Heart left ventricle (tissue), 16 donors: ENCODE measurements at places on chromosomes 4 and X. TPM values are rescaled to one million over a fixed set of nuclear protein-coding genes. Genes with fewer than 3 reads are reported as not detected.

- DNase-seq, result no peak
Observed at GRCh38 chrX:109501176-109501575, 19.3 kb upstream of the GUCY2F start.

Gene AKAP17A
- polyA plus RNA-seq, result 20.1 TPM

Gene ARHGEF9
- polyA plus RNA-seq, result 13.0 TPM

DNA sequence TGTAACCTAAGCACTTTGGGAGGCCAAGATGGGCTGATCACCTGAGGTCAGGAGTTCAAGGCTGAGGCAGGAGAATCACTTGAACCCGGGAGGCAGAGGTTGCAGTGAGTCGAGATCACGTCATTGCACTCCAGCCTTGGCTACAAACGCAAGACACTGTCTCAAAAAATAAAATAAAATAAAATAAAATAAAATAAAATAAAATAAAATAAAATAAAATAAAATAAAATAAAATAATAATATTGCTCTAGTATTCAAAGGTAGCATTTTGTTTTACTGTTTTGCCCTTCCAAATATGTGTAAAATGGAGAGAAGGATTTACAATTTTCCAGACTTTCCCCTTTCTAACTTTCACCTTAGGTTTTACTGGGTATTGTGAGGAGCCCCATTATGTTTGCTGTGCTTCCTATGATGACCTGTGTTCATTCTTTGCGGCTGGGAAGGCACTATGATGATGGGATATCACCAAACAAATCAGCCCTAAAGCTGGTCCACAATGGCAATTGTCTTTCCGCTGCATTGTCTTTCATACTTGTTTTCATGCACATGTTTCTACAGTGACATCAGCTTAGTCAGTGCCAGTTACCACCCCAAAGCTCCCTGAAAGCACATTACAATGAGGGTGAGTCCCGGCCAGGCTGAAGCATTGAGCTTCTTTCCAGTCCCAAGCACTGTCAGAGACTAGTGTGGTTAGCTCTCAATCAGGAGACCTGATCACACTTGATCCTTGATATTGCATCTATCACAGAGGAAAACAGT lies 50.8 kb downstream of the DTHD1 start:
- DNase-seq, result no peak

GRCh38 chr4:153274967-153275366 lies 69.5 kb upstream of the MND1 start:
- DNase-seq, result no peak

- DNase-seq, result no peak
Observed at GRCh38 chrX:115533485-115533884, 27.5 kb upstream of the PLS3 start.

Gene NHSL2
- polyA plus RNA-seq, result 1.8 TPM

- DNase-seq, result no peak
Observed at GRCh38 chrX:100745205-100745604, 13.3 kb upstream of the SYTL4 start.

DNA sequence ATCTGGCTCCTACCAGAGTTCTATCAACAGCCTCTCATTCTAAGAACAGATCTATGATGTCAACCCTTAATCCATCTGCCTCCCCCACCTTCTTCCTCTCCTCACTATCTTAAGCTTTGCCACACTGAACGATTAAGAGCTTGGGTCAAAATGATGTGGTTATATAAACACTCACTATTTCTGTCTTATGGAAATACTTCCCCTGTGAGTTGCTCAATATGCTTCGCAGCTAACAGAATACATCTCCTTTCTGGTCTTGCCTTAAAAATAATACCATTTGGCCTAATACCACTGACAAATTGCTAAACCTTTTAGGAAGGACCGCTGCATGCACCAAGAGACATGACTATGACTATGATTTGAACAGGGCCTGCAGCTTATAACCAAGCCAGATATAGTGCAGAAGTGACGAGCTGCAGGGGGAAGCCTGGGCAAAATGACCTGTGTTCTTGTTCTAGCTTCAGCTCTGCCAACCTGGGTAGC lies 130.9 kb downstream of the RNF150 start:
- no peak for DNase-seq

Gene KCND1
- polyA plus RNA-seq, result 0.19 TPM

DNA sequence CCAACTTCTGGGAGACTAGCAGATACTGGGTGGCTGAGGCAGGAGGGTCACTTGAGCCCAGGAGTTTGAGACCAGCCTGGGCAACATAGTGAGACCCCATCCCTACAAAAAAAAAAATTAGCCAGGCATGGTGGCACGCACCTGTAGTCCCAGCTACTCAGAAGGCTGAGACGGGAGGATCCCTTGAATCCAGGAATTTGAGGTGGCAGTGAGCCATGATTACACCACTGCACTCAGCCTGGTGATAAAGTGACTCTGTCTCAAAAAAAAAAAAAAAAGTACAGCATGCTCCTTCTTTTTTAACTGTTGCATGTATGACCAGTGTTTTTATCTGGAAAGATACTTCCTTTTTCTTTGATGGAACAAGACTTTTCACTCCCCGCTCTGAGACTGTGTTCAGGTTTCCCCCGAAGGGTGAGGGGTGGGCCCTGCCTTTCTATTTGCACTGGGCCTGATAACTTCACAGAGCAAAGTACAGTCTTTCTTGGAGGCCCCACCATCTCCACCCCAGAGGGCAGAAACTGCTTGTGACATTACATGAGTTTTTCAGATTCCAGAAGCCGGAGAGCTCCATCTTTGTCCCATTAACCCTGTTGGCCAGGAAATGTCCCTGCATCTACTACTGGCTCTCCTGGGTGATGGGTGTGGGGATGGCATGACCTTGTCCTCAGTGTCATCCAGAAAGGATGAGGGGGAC lies 35.2 kb downstream of the NYX start:
- DNase-seq, result no peak

- DNase-seq, result no peak
Observed at GRCh38 chr4:77834403-77834802, 15.2 kb upstream of the CNOT6L start.

DNA sequence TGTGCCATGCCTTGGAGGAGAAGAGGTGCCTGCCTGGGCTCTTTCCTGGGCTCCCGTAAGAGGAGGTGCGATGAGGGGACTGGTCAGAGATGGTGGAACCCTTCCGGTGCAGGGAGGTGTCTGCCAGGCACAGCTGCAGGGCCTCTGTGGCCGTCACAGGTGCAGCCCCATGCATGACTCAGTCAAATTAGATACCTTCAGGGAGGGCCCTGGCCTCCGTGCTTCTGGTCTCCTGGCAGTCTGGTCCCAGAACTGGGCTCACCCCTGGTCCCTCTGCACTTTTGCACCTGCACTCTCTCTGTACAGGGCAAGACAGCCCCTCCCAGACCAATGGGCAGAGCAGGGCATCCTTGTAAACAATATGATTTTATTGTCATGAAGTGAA lies 49.9 kb upstream of the LRPAP1 start:
- no peak for DNase-seq

Gene OPRPN
- polyA plus RNA-seq, result not detected

DNA sequence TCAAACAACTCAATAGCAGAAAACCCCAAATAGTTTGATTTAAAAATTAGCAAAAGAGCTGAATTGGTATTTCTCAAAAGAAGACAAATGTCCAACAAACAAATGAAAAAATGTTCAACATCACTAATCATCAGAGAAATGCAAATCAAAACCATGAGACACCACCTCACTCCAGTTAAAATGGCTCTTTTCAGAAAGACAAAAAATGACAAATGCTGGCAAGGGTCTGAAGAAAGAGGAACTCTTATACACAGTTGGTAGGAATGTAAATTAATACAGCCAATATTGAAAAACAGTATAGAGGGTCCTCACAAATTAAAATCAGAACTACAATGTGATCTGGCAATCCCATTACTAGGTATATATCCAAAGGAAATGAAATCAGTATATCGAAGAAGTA lies 70.4 kb downstream of the FBXL5 start:
- no peak for DNase-seq

GRCh38 chr4:18689308-18690115 lies 668.0 kb upstream of the LCORL start:
- no peak for DNase-seq

GRCh38 chrX:16983051-16983450 lies 36.6 kb downstream of the REPS2 start:
- DNase-seq, result no peak

DNA sequence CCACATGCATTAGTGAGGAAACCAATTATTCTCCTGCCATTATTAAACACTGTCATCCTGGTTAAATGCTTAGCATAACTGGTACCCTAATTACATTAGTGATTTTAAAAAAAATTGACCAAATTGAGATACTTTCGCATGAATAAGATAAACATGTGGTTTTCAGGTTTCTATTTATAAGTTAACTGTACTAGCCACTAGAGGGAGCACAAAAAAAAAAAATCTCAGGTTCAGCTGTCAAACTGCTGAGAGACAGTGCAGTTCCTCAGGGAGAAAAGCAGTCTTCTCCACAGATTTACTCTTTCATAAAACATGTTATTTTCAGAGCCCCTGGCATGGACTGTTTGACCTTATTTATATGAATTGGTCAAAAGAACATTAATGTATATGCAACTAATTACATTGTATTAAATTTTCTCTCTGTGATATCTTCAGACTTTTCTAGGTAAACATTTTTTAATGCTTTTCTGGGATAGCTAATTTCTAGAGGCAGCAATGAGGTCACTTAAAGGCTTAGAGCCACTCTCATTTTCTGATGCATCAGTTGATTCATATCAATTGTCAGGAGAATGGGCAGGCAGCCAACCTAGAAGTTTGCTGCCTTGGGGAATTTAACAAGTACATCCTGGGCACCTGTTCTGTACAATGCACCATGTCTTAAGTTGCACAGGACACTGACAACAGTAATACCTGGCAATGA lies 167.5 kb downstream of the CDS1 start:
- no peak for DNase-seq

GRCh38 chr4:168877511-168878491 lies 132.3 kb downstream of the CBR4 start:
- DNase-seq, result peak; percentile 53

DNA sequence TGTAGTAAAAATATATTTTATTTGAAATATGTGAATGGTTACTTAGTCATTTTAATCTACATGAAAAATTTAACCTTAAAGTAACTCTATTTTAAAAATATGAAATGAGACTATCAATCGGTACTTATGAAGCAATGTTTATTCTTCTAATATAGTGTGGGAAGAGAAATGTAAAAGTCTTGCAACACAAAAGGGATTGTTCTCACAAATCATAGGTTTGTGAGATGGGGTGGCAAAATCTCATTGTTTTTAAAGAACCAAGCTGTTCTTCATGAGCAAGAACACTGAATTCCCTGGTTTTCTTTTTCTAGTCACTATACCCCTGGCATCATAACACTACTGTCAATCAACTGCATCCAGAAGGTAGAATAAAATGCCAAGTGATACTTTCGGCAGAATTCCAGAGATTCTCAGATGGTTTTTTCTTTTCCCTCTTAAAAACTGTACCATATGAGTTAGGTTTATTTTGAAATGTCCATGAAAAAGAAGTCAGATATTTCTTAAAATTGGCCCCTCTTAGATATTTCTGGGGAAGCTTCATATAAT lies 52.2 kb downstream of the SNCA start:
- DNase-seq, result no peak

DNA sequence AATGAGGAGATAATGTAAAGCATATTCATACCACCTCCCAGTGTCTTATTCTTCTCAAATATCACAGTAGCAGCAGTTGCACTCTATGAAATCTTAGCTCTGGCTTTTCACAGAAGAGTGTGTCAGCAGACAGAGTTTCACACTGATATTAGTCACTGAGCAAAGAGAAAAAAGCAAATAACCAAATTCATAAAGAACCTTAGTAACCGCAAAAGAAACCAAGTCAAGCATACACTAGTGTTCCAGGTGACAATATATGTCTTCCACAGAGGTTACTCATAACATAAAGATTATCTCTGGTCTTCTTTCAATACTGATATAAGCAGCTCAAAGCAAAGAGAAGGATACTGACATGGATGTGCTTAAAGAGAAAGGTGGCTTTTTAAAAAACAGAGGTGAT lies 181.7 kb upstream of the EDNRA start:
- DNase-seq, result no peak

GRCh38 chr4:119646347-119647071 lies 17.9 kb upstream of the PDE5A start:
- DNase-seq, result peak; percentile 47

Gene CXCL8
- polyA plus RNA-seq, result 0.69 TPM

Gene PRKX
- 1.8 TPM for polyA plus RNA-seq

Gene GIMD1
- not detected for polyA plus RNA-seq

- no peak for DNase-seq
Observed at GRCh38 chr4:129176864-129177263, 80.9 kb downstream of the C4orf33 start.

- DNase-seq, result no peak
Observed at GRCh38 chrX:108271397-108271787, 166.8 kb downstream of the COL4A6 start.

DNA sequence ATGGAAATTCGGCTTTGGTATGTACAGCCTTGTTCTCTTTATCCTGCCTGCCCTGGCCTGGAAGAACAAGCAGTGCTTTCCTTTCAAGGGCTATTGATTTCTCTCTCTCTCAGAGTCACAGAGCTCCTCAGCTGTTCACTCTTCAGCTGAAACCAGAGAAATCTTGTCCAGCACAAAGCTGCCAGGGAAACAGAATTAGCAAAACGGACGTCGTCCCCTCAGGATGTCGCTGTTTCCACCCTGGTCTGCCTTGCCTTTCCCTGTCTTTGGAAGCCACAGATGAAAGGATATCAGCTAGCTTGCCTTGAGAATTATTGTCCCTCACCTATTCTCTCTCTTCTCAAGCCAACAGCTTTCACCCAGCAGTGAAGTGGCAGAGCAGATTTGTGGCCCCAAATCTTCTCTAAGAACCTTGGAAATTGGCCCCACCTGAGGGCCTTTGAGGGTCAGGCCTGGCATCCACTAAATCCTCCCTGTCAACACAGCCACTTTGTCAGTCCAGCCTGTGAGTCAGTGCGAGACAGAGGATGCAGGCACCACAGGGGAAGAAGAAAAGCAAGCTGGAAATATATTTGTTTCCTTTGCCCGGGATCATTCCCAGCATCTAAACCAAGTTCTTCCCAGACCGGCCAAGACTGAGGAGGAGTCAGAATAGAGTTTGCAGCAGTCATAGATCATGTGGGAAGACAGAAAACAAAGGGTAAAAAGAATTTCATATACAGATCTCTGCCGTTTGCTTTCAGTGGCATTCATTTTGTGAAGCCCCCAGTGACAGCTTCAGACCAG lies 63.8 kb upstream of the MTM1 start:
- DNase-seq, result no peak
